ENCODE measurements at places on chromosomes 2 and 18.

DNA sequence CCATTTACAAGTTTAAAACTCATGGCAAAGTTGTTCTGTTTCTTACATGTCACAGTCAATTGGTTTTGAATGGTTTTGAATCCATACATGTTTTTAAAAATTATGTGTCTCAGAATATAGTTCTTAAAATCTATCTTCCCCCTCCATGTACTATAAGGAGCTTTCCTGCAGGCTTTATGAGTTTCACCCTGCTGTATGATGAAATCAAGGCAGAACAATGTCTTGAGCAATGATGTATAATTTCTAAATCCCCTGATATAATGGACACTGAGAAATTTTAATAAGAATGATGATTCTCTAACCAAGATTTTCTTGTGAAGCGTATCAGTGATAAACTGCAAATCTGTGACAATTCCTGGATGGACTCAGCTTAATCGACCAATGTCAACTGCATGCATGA is 10.6 kb upstream of the ZNF516 start:
- no peak for DNase-seq

DNA sequence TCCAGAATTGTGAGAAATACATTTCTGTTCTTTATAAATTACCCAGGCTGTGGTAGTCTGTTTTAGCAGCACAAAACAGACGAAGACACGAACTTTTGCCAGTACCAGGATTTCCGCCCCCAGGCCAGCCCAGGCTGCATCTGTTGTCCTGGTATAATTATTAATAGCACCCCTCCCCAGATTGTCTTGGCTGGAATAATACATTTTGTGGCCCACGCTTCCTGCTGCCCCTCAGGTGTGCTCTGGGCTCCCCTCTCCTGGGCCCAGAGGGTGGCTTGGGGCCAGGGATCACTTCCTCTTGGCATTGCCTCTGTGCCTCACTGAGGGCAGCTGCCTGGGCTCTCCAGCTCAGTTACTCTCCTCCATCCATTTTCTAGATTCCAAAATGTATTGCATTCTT is 102.1 kb upstream of the HS6ST1 start:
- no peak for DNase-seq

DNA sequence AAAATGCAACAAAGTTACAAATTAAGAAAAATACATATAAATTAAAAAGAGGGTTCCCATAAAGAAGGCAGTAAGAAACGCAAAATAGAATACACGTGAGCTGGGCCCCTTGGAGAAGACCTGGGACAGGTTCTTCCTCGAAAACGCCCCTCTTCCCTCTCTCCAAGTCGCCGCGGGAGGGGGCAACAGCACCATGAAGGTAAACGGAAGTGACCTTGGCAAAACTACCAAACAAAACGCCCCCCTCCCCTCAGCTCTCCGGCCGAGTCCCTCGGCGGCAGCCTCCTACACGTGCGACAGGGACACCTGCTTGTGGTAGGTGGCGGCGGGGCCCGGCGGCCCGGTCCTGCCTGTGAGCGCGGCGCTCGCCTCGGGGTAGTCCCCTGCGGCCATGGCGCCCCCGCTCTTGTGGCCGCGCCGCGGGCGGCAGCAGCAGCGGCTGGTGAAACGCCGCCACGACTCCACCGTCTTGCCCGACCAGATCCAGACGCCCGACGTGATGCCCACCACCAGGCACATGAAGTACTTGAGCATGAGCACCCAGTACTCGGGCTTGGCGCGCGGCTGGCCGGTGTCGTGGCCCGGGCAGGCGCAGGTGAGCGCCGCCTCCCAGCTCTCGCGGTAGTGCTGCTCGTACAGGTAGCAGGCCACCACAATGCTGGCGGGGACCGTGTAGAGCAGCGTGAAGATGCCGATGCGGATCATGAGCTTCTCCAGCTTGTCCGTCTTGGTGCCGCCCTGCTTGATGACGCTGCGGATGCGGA is 2.8 kb downstream of the FZD5 start:
- DNase-seq, result no peak

GRCh38 chr2:6454286-6454990 is 411.3 kb downstream of the CMPK2 start:
- DNase-seq, result no peak

DNA sequence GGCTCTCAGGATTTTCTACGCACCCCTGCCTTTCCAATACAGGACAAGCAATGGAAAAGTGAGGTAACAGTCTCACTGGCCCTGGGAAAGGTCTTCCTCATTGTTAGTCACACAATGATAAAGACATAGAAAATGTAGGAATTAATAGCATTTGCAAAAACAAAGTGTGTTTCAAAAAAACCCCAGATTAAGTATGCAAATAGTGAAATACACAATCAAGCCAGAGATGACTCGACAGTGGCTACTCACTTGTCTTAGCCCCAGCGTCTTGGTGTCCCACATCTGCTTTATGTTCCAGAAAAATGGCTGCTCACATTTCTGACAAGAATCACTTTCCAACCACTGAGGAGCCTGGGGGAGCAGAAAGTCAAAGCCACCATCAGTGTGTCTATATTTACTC is 47.0 kb upstream of the AP1S3 start:
- DNase-seq, result peak; percentile 31

Measured in activated CD4-positive, alpha-beta T cell treated with anti-CD3 and anti-CD28 coated beads, Interleukin-2, Interleukin-4, amounts not matched to agents 100 ng/mL and 50 ng/mL, durations not matched to agents 16 hours and 8 hours (primary cell).